Esophagus (tissue), 2 donors: ENCODE measurements at places on chromosomes 3 and 15. TPM values are rescaled to one million over a fixed set of nuclear protein-coding genes. Genes with fewer than 3 reads are reported as not detected.

The NANOGP8 gene
- polyA plus RNA-seq, result not detected

The CIB2 gene
- polyA plus RNA-seq, result 0.49 TPM

The ZNF80 gene
- polyA plus RNA-seq, result 0.05 TPM

The GRM7 gene
- polyA plus RNA-seq, result 0.01 TPM

The DIPK2A gene
- 8.7 TPM for polyA plus RNA-seq

The HRH1 gene
- polyA plus RNA-seq, result 2.2 TPM

The PATL2 gene
- polyA plus RNA-seq, result 0.33 TPM
